SHP77 treated with DMSO at 0.1 percent for 48 hours (cell line): ENCODE measurements at places on chromosomes 3 and 15.

GRCh38 chr3:58693940-58694850 is 27.6 kb upstream of the FAM3D start:
- no peak for DNase-seq

DNA sequence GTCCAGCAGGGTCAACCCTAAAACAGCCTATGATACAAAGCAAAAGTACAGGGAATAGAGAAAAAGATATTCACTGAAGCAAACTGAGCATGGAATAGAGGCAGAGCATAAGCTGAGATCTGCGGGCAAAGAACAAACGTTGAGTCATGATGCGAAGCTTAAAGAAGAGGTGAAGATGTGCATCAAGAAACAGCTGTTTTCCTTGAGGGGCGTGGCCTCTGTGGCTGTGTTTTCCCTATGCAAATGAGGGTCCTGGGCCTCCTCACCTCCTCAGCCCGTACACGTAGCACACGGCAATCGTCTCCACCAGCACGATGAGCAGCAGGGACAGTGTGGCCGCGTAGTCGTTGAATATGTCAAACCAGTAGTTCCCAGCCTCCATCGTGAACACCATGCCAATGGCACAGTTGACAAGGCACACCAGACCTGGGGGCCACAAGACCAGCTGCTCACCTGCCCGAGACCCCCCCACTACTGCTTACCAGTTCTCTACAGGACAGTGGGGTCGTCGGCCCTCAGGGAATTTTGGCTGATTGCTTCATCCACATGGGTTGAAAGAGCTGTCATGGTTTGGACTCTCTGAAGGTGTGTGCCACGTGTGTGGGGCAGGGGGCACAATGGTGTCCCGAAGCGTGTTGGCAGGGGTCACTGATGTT is 33.6 kb downstream of the SLC6A20 start:
- DNase-seq = no peak

DNA sequence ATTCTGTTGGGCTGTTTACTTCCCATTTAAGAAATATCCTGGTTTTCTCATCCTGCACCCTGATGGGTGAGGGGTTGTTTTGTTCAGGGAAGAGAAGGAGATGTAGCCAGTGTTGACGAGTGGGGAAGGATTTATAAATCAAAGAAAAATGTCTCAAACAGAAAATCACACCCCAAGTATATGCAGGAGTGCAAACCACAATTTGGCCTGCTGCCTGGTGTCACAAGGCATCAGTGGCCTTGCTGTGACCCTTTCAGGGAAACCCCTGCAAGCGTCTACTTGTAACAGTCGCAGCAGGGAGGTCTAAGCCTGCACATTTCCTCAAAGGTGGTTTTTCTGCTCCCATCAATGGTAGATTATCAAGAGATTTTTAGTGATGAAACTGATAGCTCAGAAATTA is 132.6 kb upstream of the LRRN1 start:
- DNase-seq = no peak

- DNase-seq = no peak
Measured at GRCh38 chr3:167728632-167729323, 5.9 kb downstream of the PDCD10 start.

DNA sequence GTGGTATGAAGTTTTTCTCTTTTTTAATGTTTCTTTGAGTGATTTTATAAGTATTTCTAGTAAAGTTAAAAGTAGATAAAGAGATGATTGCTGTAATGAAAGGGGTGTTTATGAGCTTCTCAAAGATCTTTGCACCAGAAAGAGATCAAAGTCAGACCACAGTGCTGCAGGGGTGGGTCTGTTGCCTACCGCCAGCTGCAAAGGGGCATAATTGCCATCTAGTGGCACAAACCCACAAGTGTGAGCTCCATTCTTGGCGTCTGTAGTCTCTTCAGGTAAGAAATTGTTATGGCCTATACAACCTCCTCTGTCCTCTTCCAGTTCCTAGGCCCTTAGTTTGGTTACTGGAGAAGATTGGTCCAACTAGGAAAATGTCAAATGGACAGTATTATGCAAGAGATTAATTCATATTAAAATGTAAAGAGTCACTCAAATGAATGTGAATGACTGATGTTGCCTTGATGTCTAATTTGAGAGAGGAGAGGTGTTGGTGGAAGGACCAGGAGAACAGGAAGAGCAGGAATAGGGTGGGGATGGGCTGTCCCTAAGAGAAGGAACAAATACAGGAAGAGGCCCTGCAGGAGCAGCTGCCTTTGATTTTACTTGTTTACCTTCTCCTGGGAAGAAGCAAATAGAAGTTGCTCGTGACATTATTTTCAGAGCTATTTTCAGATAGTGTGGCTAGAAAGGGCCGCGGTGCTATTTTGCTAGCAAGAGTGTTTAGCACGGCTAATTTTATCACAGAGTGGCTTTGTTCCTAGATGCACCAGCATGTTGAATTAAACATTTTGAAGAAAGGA is 53.0 kb upstream of the GSK3B start:
- no peak for DNase-seq

- DNase-seq = peak; percentile 64
Measured at GRCh38 chr15:41919954-41920538, 26.2 kb upstream of the SPTBN5 start.

DNA sequence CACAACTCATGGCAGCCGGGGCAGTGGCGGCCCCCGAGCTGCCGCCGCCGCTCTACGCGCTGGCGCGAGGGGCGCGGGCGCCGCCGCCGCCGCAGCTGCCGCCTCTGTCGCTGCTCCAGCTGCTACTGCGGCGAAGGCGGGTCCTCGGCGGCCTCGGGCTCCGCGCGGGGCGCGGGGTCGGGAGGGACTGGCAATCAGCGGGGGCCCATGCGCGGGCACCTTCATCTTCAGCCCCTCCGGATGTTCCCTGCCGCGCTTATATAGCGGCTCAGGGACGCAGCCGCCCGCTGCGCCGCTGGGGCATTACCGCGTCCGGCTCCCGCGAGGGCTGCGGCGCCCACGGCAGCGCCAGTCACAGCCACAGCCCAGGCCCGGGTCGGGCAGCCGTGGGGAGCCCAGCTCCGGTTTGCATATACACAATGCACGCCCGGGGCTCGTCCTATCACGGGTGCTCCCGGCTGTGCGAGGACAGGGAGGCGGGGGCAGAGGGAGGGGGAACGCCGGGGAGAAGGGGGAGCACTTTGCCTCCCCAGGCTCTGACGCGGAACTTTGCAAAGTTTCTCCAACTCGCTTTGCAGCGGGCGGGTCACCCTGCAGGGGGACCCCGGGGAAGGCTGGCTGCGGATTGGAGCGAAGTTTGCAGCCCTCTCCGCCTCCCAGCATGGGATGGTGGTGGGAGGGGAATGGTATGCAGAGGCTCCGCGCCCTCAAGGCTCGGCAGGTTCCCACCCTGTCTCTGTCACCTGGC is at the start of gene VGLL3:
Gene VGLL3, minus strand, starts transcription at position 416 of the 748 bp plus-strand sequence. Its CDS starts 406 bp downstream, at position 10.
- no peak for DNase-seq

GRCh38 chr3:60055765-60056164 is 1005.9 kb upstream of the CFAP20DC start:
- no peak for DNase-seq

DNA sequence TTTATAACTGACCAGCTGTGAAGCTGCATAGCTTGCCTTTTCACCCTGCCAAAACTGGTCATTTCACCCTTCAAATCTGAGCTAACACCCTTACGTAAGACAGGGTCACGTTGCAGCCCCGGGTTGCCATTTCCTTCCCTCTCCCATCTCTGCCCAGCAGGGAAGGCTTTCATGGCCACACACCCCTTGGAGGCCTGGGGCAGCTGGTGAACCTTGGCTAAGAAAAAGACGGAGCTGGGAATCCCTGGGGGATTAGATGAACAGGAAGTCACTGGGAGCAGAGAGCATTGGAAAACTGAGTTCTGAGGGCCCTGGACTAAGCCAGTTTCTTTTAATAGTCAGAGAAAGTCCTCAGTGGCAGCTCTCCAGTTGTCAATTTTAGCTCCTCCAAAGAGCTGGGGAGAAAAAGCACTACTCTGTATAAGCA is 67.8 kb downstream of the TTC23 start:
- DNase-seq = no peak

- no peak for DNase-seq
Measured at GRCh38 chr3:31503456-31503855, 29.3 kb upstream of the STT3B start.

GRCh38 chr3:39205131-39205530 is 12.7 kb upstream of the XIRP1 start:
- DNase-seq = no peak

DNA sequence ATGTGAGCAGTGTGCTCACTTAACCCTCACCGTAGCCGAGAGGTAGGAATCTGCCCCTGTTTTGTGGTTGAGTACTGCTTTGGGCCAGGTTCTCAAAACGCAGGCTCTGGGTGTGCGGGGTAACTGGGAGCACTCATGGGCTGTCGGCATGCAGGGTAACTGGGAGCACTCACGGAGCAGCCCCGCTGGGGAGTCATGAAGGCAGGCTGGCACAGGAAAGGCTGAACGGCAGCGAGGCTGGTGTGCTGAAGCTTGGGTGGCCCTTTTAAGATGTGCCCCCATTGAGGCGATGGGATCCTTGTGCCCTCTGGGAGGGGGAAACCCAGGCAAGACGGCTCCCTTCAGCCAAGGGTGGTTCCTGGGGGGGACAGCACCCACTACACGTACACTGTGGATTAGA is 44.6 kb upstream of the VPS8 start:
- DNase-seq = no peak

DNA sequence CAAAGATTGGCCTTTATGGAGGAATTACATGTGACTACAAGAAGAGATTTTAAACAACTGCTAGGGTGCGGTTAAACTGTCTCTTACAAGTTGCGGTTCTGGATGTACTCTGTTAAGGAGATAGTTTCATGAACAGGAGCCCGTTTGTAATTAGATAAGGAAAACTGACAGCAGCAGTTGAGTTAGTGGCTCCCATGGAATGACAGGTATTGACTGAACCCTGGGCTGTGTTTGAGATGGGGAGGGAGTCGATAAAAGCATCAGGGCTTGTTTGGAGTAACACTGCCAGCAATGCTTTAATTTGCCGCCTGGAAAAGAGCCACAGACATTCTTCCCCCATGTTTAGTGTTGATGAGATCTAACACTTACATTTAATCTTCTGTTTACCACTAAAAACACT is 139.9 kb downstream of the ROBO2 start:
- DNase-seq = no peak

GRCh38 chr3:132326251-132326650 is 9.0 kb downstream of the ACP3 start:
- DNase-seq = no peak

DNA sequence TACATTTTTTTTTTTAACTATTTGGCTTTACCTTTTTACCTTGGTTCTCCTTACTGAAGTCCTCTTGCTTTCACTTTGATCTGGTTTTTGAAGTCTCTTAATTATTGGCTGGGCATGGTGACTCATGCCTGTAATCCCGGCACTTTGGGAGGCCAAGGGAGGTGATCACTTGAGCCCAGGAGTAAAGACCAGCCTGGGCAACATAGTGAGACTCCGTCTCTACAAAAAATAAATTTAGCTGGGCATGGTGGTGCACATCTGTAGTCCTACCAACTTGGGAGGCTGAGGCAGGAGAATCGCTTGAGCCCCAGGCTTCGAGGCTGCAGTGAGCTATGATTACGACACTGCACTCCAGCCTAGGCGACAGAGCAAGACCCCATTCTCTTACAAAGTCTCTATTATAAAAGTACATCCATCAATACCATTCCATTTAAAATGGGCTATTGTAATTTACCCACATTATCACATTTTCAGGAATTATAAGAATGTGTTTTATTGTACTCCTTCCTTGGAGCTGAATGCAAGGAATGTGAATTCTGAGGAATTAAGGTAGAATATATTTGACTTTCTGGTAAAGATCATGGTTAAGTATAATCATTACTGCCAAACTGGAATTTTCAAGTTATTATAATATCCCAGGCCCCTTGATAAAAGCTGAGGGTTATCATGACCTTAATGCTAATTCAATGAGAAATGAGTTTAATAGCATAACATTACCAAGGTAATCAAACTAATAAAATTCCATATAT is 49.0 kb downstream of the MSL2 start:
- DNase-seq = no peak

DNA sequence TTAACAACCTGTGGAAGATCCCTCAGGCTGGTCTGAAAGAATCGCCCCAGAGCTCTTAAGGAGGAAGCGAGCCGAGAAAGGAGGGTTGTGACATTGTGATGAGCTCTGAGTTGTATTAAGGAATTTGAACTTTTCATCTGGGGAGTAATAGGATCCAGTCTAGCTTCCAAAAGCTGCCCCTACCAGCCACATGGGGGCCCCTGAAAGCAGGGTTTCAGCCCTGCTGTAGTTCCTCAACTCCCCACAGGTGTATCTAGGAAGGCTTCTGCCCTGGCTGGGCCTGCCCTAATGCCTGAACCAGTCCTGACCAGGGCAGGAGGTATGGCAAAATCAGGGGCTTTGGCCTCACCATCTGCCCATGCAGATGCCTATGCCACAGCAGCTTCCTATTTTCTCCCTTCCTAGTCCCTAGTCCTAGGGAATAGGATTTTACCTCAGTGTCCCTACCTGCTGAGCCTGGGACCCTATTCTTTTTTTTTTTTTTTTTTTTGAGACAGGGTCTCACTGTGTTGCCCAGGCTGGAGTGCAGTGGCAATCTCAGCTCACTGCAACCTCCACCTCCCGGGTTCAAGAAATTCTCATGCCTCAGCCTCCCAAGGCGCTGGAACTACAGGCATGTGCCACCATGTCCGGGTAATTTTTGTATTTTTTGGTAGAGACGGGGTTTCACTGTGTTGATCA is 5.0 kb upstream of the AP3S2 start:
- peak; percentile 31 for DNase-seq

DNA sequence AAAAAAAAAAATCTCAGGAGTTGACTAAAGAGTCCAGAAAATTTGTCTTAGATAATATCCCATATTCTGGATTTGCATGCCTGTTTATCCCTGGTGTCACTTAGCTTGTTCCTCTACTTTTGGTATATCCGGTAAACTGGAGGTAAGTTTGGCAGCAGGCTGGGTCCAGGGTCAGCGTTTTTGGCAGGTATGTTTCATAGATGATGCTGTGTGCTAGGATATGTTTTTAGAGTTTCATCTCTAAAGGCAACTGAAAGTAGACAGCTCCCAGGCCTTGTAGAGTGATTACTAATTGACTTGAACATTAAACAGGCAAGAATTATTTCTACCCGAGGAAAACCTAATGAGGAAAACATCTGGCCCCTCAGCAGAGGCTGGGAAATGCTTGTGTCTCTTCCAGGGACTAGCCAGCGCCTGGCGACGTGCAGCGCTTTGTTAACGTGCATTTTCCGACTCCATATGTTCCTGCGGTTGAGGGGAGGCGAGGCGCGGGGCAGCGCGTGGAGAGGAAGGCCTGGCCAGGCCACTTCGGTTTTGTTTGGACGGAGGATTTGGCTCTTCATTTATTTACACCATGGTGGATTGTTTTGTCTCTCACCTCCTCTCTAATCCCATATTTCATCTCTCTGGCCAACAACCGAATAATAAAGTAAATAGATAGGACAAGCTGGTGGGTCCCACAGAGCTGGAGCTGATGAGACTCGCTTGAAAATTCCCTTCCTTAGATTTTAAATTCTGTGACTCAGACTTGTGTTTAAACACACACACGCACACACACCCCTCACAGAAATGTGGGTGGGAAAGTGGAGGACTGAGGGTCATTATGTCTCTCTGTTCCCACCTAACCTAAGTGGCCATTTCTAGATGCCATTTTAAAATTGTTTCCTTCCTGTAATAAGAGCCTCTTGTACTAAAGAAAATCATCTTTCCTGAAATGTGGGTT is 65.3 kb downstream of the ASB7 start:
- DNase-seq = no peak
